K562 (cell line): ENCODE measurements at places on chromosomes 12 and 14.

DNA sequence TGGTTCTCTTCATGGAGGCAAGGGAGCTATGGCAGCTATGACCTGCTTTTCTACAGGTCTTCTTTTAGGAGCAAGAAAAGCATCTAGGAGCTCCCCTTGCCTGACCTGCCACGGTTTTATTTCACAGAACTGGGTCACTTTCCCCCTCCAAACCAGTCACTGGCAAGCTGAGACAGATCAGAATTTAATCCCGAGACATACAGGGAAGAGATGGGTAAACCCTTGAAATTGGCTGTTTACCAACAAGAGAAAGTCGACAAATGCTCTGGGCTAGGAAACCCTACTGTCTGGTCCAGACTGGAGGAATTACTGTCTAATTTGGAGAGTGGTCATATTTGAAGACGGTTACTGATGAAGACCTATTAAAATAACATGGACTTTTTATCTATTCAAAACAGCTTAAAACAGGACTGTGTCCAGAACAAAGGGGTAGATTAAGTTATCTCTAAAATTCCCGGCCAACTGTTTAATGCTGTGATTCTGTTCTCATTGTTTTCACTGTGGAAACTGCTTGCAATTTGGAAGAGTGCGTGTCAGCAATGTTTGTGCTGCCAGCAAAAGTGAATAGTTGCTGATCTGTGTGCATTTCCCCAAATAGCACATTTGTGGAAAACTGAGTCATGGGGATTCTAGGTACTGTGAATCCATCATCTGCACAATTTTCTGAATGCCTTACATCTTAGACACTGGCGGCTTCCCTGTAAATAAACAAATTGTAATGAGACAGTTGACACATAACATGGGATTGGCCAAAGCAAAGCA, 73.4 kb upstream of the EEA1 start:
- DNase-seq = no peak

GRCh38 chr12:12156828-12157227, 86.1 kb downstream of the BCL2L14 start:
- DNase-seq = no peak

GRCh38 chr12:27966870-27967269, 5.7 kb downstream of the PTHLH start:
- peak; percentile 71 for DNase-seq

GRCh38 chr12:118042091-118042490, 18.9 kb downstream of the WSB2 start:
- DNase-seq = no peak

DNA sequence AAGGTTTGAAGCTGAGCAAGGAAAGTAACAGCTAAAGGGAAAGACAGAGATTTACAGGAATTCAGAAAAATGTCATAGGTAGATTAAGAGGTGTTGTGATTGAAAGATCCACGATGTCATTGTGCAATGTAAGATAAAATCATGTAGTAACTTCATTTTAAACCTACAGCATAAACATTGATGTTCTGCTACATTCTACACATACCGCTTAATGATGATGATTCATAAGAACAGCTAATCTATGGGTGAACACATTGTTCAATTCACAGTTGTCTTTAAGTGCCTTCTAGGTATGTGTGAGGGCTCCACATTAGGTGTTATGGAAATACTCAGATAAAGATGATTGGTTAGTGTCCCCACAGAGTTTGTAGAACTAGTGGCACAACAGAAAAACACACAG, 170.9 kb downstream of the GRIP1 start:
- DNase-seq = no peak

DNA sequence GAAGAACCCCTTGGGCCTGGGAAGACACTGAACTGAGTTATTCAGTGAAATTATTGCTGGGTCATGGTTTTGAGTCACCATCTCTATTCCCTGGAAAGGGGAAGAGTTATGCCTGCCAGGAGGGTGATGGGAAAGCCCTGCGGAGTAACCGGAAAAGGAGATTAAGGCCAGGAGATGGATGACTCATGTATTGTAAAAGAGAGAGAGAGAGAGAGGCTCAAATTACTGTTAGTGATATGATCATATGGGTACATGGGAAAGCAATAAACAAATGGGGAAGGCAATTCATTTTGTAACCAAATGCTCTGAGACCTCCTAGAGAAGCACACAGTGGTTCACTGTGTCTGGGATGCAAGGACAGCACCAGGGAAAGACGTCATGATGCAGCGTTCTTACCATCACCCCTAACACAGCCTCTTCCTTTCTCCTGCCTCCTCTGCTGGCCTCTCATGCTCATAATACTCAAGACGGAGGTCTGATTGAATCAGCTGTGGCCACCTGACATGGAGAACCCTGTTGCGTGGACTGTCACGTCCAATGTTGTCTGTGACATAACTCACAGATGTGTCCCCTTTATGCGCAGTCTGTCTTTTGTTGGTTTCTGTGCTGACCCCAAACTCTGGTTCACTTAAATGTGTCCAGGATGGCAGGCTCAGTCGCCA, 243.7 kb downstream of the TMEM132D start:
- peak; percentile 25 for DNase-seq
